HFFc6 (cell line): ENCODE measurements at places on chromosomes 6 and 20. TPM values are rescaled to one million over a fixed set of nuclear protein-coding genes. Genes with fewer than 3 reads are reported as not detected.

- DNase-seq: no peak
Observed at GRCh38 chr6:104614394-104614793, 245.3 kb downstream of the HACE1 start.

DNA sequence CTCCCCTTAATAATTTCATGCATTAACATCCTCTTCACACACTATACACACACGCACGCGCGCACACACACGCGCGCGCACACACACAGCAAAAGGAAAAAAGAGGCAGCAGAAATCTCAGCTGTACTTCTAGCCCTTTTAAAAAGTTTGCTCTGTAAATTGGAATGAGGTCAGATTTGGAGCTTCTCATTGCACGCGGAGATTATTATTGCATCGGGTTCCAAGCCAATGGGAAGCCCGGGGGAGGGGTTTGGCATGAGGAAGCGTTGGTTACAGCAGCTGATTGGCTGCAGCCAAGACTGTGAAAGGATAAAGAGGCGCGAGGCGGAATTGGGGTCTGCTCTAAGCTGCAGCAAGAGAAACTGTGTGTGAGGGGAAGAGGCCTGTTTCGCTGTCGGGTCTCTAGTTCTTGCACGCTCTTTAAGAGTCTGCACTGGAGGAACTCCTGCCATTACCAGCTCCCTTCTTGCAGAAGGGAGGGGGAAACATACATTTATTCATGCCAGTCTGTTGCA lies at the start of gene SOX4:
Gene SOX4, plus strand, starts transcription at position 340 of the 515 bp plus-strand sequence. CDS start 784 bp downstream, outside the sequence.
- peak; percentile 93 for DNase-seq

GRCh38 chr6:33248643-33248931 lies 23.1 kb downstream of the VPS52 start:
- peak; percentile 46 for DNase-seq

Gene MYH7B
- not detected in 3 replicates for total RNA-seq

Gene LST1
- not detected in 3 replicates for total RNA-seq

GRCh38 chr6:43943781-43944250 lies 173.8 kb downstream of the VEGFA start:
- DNase-seq: no peak

GRCh38 chr6:44151348-44152108 lies 7.1 kb upstream of the CAPN11 start:
- DNase-seq: peak; percentile 18

- no peak for DNase-seq
Observed at GRCh38 chr6:137666202-137666774, 172.1 kb upstream of the OLIG3 start.

- DNase-seq: no peak
Observed at GRCh38 chr6:92559611-92560010, 859.7 kb downstream of the EPHA7 start.

DNA sequence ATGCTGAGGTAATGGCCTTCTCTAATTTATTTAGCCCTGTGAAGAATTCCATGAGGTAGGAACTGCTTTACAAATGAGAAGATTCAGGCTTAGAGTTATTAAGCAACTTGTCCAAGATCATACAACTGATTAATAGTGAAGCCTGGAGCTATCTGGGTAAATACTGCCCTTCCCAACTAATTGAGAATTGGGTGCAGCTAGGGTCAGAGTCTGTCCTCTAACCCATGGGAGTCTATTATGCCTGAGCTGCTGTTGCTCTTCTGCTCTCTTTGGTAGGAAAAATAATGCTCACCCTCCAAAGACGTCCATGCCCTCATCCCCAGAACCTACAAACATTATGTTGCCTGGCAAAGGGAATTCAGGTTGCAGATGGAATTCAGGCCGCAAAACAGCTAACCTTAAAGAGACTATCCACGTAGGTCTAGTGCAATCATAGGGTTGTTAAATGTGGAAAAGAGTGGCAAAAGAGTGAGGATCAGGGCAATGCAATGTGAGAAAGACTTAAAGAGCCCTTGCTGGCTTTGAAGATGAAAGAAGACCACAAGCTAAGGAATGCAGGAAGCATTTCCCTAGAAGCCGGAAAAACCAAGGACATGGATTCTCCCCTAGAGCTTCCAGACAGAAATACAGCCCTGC lies 90.1 kb downstream of the SPTLC3 start:
- DNase-seq: no peak

- DNase-seq: no peak
Observed at GRCh38 chr6:131997429-131998153, 46.4 kb upstream of the CCN2 start.

GRCh38 chr6:35181933-35182612 lies 31.7 kb upstream of the SCUBE3 start:
- peak; percentile 77 for DNase-seq

DNA sequence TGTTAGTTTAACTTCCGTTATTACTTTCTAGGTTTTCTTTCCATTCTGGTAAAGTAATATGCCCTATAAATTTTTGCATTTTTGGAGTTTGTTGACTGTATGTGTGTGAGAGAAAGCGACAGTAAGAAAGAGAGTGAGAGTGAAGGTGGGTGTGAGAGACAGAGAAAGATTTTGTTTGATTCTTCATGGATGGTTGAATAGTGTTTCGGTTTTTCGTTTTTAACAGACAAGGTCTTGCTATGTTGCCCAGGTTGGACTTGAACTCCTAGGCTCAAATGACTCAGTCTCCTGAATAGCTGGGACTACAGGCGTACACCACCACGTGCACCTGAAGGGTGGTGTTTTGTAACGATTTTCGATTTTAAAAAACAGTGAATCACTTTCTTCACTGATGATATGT lies 329.1 kb upstream of the RUNX2 start:
- no peak for DNase-seq

- no peak for DNase-seq
Observed at GRCh38 chr6:3623451-3624249, 127.9 kb downstream of the PXDC1 start.

DNA sequence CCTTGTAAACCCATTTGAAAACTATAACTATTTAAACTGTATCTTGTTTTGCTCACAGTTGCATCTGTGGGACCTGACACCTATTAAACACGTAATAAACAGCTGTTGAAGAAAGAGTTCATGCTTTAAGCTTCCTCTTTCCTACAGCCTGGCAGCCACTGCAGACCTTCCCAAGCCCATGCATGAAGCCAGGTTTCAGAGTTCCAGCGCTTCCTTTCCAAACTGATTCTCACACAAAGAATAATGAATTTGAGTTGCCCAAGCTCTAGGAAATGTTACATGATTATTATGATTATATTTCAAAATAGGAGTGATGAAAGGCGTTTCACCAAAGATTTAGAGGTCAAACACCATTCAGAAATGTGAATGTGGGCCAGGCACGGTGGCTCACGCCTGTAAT lies 3.7 kb downstream of the AGPAT4 start:
- no peak for DNase-seq

GRCh38 chr6:6688283-6688682 lies 99.8 kb downstream of the LY86 start:
- no peak for DNase-seq

DNA sequence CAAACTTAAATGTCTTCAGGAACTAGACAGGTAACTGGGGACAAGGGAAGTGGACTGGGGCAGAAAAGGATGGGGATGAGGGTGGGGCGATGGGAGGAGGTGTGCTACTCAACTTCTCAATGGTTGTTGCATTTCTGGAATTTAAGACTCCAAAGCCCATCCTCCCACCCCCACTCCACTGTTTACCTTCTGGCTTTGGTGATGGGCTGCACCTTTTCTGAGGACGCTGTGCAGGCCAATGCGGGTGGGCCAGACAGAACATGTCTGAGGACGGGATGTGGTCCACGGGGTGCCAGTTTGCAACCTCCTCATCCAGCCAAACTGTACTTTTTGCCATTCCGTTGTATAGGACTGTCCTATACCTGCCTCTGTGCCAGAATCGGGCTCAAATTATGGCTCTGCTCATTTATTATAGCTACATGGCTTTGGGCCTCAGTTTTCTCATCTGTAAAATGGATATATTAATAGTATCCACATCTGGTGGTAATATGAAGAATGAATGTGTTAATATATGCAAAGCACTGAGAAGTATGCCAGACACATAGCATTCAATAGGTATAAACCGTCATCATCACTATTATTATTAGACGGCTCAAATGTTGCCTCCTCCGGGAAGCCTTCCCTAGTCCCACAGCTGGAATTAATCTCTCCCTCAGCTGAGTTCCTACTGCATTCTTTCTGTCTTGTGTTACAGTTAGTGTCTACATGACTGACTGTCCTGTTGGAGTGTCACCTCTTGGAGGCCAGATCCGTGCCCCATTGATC lies 31.0 kb upstream of the VEGFA start:
- DNase-seq: no peak

DNA sequence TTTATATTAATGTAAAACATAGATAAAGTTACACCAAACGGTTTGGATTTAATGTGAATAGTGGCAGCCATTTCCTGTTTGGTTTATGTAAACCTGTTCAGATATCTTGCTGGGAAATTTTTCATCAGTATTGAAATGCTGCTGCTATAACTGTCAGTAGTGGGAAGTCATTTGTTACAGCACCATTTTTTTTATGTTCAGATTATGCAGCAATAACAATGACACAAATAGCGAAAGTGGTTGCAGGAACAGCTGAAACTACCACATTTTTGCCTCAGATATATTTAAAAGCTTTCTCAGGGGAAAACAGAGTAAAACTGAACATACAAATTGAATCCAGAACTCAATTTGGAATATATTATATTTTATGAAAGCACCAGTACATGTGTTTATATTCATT lies 128.8 kb upstream of the SIM1 start:
- no peak for DNase-seq

Gene CAP2
- 55.3 to 70.6 TPM (median 65.1 TPM) in 3 replicates for total RNA-seq

DNA sequence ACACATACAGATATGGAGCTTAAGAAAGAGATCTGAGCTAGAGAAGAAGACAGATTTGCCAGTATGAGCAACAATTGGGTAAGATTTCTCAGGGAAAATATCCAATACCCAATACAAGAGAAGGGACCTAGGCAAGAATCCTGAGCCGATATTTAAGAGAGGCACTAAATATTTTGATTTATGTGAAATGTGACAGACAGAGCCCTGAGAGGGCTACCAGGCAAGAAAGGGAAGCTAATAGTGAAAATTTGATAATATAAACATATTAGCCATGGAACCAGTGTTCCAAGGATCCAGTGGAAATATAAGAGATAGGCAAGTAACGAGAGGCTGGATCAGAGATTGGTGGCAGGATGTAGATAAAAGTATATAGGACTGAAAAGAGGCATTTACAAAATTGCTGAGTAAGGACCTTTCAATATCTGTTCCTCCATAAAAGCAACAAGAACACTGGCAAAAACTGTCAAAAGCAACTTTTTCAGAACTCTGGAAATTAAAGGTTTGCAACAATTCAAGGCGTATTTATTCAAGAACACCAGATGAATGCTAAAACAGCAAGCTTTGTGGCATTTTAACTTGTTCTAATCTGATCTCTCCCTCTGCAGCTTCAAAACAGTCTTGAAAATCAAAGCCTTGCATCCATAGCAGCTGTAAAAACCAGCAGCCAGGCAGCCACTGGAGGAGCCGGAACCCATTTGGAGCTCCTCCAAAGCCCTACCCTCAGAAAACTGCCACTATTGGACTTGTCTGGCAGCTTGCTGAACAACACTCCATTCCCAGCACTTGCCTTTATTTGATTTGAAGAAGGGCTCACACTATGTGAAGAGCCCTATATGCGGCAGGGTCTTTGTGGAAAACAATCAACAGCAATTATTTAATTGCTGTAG lies 58.8 kb downstream of the REV3L start:
- no peak for DNase-seq

Gene GJA10
- not detected in 3 replicates for total RNA-seq

Gene BYSL
- 31.2 and 32.3 TPM in 2 replicates for total RNA-seq

- no peak for DNase-seq
Observed at GRCh38 chr6:100462706-100463629, 1.8 kb downstream of the SIM1 start.

Gene SMPD2
- total RNA-seq: 5.8 to 6.9 TPM (median 6.1 TPM) in 3 replicates

DNA sequence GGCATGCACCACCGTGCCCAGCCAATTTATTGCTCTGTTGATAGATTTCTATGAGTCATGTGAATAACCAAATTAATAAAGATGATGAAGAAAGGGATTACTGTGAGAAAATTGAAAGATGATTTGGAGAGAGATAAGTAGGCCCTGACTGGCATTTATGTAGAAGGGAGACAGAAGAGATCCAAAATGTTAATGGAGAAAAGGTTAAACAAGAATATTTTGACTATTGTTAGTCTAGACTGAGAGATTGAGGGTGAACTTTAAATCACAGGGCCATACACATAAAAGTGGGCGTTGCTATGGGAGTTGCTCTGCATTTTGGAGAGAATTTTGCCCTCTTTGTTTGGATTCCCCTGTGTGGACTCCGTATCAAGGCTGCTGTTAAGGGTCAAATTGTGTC lies 68.9 kb upstream of the SCAF8 start:
- no peak for DNase-seq

Gene PTK7
- total RNA-seq: 62.8 to 107 TPM (median 90.5 TPM) in 3 replicates

- DNase-seq: peak; percentile 31
Observed at GRCh38 chr6:1552296-1552761, 57.4 kb upstream of the FOXC1 start.

- DNase-seq: peak; percentile 73
Observed at GRCh38 chr6:25202504-25202903, 76.7 kb upstream of the CARMIL1 start.

Gene UBD
- total RNA-seq: not detected in 3 replicates

- no peak for DNase-seq
Observed at GRCh38 chr20:36676701-36677421, 30.9 kb upstream of the SLA2 start.

GRCh38 chr6:81906709-81907204 lies 154.3 kb upstream of the TENT5A start:
- no peak for DNase-seq

- peak; percentile 86 for DNase-seq
Observed at GRCh38 chr6:10237298-10238038, 177.4 kb downstream of the TFAP2A start.

Gene SPTLC3
- not detected in 3 replicates for total RNA-seq

GRCh38 chr20:52049001-52049731 lies 142.4 kb downstream of the ZFP64 start:
- no peak for DNase-seq

Gene HCK
- not detected in 3 replicates for total RNA-seq

Gene BTNL2
- total RNA-seq: not detected in 3 replicates

Gene C20orf141
- not detected in 3 replicates for total RNA-seq

- DNase-seq: no peak
Observed at GRCh38 chr20:38170219-38170825, 5.3 kb upstream of the TGM2 start.

GRCh38 chr6:139659711-139660110 lies 285.3 kb upstream of the CITED2 start:
- DNase-seq: no peak

Gene RIMS1
- total RNA-seq: 1.6 to 2.4 TPM (median 2.4 TPM) in 3 replicates

GRCh38 chr6:73569121-73569520 lies 48.3 kb upstream of the EEF1A1 start:
- DNase-seq: no peak

- DNase-seq: peak; percentile 4
Observed at GRCh38 chr20:2874456-2874855, 1.2 kb downstream of the PTPRA start.

- DNase-seq: no peak
Observed at GRCh38 chr6:136720045-136720770, 72.1 kb downstream of the MAP3K5 start.

Gene HCRTR2
- not detected in 3 replicates for total RNA-seq

GRCh38 chr6:79589701-79590100 lies 41.4 kb upstream of the SH3BGRL2 start:
- no peak for DNase-seq

DNA sequence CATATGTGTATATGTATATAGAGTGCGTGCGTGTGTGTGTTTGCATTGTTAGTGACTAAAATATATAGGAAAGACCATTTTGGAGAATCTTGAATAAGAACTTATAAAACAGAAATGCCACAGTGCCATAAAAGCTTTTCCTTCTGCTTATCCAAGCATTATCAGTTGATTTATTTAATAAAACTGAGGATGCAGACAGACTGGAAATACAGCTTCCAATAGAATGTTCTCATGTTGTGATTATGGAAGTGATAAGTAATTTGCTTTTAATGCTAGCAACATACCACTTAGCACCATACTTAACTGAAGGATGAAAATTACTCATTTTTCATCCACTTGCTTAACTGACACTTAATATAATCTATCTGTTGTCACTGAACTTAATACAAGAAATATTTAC lies 820.1 kb downstream of the TFAP2A start:
- DNase-seq: no peak
